ENCODE measurements at places on chromosomes 2 and 18. TPM values are rescaled to one million over a fixed set of nuclear protein-coding genes. Genes with fewer than 3 reads are reported as not detected.

DNA sequence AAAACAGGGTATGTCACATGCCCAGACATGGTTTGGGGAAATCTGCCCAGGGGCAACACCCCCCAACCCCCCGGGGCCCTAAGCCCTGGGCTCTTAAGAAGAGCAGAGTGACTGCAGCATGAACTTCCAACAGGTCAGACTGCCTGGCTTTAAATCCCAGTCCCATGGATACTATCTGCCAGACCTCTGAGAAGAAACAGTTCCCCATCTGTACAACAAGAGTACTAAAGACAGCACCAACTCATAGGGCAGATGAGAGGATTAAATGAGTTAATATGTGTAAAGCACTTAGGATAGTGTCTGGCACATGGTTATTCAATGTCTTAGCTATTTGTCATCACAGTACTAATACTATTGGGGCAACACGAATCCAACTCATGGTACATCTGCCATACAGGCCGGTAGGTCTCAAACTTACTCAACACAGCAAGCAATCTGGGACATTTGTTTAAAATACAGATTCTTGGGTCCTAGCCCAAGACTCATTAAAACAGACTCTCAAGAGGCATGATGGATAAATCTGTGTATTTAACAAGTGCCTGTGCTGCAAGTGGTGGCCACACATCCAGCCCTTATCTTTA is 23.4 kb downstream of the CDH2 start:
- no peaks in the 10 kb centered on the region for H3K4me1 ChIP-seq
- no peak overlapping the region for H3K27ac ChIP-seq
- H3K4me3 ChIP-seq, result no peak overlapping the region
- H3K27me3 ChIP-seq, result no peaks in the 10 kb centered on the region

DNA sequence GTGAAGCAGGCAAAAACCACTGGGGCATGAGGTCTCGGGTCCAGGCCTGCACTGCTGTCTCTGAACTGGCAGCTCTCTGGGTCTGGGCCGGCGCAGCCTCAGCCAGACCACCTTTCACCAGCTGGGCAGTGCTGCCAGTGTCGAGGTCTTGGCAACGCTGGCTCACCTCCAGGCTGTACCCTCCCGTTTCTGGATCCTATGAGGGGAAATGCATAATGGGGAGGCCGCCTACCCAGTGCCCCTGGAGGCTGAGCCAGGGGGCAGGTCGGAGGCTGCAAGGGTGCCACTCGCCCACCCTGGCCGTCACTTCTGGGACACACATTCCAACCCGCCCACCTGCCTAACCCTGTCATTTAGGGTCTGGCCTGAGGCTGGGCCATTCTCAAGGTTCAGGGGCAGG is 24.6 kb downstream of the KIF1A start:
- no peak for DNase-seq
- no peak overlapping the region for H3K27ac ChIP-seq
- H3K4me3 ChIP-seq, result no peak overlapping the region
- no peaks in the 10 kb centered on the region for H3K4me1 ChIP-seq
- H3K36me3 ChIP-seq, result no peaks in the 10 kb centered on the region

GRCh38 chr2:229870903-229871656 is 50.7 kb downstream of the TRIP12 start:
- no peak overlapping the region for H3K4me3 ChIP-seq
- no peak for DNase-seq
- H3K27me3 ChIP-seq, result no peaks in the 10 kb centered on the region
- no peaks in the 10 kb centered on the region for H3K36me3 ChIP-seq
- peaks cover 3% of the 10 kb centered on the region for H3K4me1 ChIP-seq

GRCh38 chr2:238570926-238571325 is 144.2 kb downstream of the ASB1 start:
- no peak overlapping the region for H3K27ac ChIP-seq
- no peak overlapping the region for H3K4me3 ChIP-seq
- no peak for DNase-seq
- H3K4me1 ChIP-seq, result no peaks in the 10 kb centered on the region

DNA sequence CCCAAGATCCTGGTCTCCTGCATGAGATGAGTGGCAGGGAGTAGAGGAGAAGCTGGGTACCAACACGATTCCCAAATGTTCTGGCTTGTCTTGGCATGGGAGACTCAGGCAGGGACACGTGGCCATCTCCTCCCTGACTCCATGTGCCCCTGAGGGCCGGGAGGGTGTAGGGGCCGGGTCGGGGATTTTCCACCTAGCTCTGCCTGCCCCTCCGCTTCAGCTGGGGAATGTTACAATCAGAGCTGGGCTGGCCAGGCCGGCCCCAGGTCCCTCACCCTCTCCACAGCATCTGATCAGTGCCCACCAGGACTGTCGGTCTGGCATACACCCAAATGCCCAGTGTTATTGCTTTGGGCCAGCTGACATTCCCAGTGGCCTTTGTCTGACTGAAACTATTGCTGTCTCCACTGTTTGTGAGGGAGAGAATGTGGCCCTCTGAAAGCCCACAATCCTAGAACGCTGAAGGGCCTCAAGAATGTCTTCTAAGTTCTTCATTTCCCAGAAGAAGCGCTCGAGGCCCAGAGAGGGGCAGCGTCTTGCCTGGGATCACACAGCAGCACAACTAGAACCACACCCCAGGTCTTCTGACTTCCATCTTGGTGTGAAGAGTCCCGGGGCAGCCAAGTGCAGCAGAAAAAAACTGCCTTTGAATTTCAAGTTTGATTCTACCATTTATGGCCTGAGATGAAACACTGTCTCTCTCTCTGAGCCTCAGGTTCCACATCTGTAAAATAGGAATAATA is 23.2 kb downstream of the KCNK3 start:
- no peaks in the 10 kb centered on the region for H3K36me3 ChIP-seq
- H3K27ac ChIP-seq, result no peak overlapping the region
- H3K4me3 ChIP-seq, result no peak overlapping the region

DNA sequence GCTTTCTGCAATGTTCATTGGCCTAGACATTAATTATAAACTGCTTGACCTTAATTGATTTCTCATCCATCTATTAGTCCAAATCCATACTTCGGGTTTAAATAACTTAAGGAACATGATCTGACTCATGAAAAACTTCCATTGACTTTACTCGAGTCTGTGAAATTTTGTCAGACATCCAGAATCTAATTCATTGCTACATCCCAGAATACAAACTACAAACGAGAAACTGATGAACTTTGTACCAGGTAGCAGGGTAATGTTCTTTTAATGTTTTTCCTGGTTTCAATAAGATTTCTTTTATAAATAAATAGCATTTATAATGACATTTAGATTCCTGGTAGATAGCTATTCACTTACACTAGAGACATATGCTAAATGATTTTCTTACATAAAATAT is 36.0 kb upstream of the IKZF2 start:
- no peak for DNase-seq
- H3K27ac ChIP-seq, result no peak overlapping the region
- H3K4me1 ChIP-seq, result no peaks in the 10 kb centered on the region
- no peaks in the 10 kb centered on the region for H3K27me3 ChIP-seq

GRCh38 chr2:45255563-45255962 is 246.3 kb upstream of the SIX2 start:
- H3K27ac ChIP-seq, result no peak overlapping the region
- no peaks in the 10 kb centered on the region for H3K4me1 ChIP-seq

DNA sequence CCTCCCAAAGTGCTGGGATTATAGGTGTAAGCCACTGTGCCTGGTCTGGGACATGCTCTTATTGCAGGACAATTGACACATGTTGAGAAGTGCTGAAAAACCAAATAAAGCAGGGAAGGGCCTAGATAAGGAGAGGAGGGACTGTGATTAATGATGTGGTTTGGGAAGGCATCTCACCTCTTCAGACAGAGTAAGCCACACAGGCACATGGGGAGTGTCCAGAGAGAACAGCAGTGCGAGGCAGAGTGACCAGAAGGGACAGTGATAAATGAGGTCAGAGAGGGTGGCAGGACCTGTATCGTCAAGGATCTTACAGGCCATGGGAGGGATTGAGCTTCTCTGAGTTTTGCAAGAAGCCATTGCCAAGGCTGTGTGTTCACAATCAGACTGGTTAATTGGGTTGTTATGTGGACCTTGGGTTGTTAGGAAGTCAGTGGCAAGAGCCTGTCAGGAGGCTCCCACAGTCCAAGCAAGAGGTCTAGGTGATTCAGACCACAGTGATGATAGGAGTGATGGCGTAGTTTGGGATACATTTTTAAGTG is 58.5 kb downstream of the EIF5B start:
- H3K36me3 ChIP-seq, result no peaks in the 10 kb centered on the region
- H3K4me1 ChIP-seq, result peaks cover 10% of the 10 kb centered on the region
- H3K27ac ChIP-seq, result no peak overlapping the region
- H3K4me3 ChIP-seq, result no peak overlapping the region
- no peaks in the 10 kb centered on the region for H3K27me3 ChIP-seq

DNA sequence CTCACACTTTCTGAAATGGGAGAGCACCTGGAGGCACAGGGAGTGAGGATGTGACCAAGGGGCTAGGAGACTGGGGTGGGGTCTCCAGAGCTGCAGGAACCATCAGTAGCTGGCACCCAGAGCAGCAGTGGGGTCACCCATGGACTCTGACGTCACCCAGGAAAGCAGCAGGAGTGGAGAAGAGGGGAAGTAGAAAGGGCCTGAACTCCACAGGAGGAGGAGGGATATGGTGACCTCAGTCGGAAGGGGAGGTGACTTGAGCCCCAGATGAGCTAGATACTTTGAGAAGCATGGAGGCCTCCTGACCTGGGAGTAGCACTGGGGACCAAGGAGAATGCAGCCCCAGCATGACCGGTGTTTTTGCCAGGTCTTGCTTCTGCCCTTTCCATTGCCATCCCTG is 8.8 kb downstream of the NMUR1 start:
- no peak overlapping the region for H3K4me3 ChIP-seq
- H3K36me3 ChIP-seq, result no peaks in the 10 kb centered on the region
- H3K27ac ChIP-seq, result no peak overlapping the region
- DNase-seq, result no peak
- H3K4me1 ChIP-seq, result peaks cover 3% of the 10 kb centered on the region
- no peaks in the 10 kb centered on the region for H3K27me3 ChIP-seq

- no peaks in the 10 kb centered on the region for H3K27me3 ChIP-seq
- DNase-seq, result no peak
- H3K4me3 ChIP-seq, result no peak overlapping the region
- no peak overlapping the region for H3K27ac ChIP-seq
Measured at GRCh38 chr2:224173210-224173609, 134.1 kb upstream of the SERPINE2 start.

DNA sequence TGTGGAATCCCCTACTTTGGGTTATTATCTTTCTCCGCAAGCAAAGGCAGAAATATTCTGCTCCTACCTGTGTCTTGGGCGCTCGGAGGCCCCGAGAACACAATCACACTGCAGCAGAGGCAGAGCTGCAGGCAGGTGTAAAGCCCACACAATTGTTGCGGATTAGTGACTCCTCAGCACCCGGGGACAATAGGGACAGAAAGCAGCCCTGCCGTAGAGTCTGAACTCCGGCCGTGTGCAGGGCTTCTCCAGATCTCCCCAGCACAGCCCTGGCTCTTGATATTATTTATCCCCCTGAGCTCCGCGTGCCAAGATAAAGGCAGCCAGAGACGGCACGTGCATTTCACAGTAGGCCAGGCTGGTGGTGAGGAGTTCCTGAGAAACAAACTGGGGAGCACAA is 229.2 kb downstream of the EN1 start:
- no peak for DNase-seq
- H3K4me1 ChIP-seq, result no peaks in the 10 kb centered on the region
- no peak overlapping the region for H3K27ac ChIP-seq
- no peak overlapping the region for H3K4me3 ChIP-seq
- no peaks in the 10 kb centered on the region for H3K27me3 ChIP-seq

Gene AFF3
- total RNA-seq, result 9.0 TPM

Gene ARHGEF33
- 0.14 TPM for total RNA-seq

Gene GPR35
- total RNA-seq, result 244 TPM

Gene SERPINB13
- 1.4 TPM for total RNA-seq

Gene LRATD1
- total RNA-seq, result 123 TPM

Gene OR6B2
- not detected for total RNA-seq

Gene AGXT
- total RNA-seq, result 0.82 TPM

Gene ZAP70
- 16.1 TPM for total RNA-seq

All from transverse colon (tissue), 4 donors.